ENCODE measurements at places on chromosomes 5 and 9. TPM values are rescaled to one million over a fixed set of nuclear protein-coding genes. Genes with fewer than 3 reads are reported as not detected.
A peak's percentile ranks its signal among the peaks of the same experiment; 100 is the strongest.

The KIF24 gene
- total RNA-seq = 5.0 TPM

The PPP3R2 gene
- total RNA-seq = not detected

DNA sequence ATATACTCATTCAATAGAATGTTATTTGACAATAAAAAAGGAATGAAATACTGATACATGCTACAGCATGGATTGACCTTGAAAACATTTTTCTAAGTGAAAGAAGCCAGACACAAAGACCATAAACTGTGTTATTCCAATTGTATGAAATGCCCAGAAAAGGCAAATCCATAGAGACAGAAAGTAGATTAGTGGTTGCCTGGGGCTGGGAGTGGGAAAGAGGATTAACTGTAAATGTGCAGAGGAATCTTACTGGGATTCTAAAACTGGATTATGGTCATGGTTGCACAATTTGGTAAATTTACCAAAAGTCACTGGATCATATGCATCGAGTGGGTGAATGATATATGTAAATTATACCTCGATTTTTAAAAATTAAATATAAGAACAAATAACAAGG lies 88.1 kb downstream of the GLIS3 start:
- DNase-seq = no peak

DNA sequence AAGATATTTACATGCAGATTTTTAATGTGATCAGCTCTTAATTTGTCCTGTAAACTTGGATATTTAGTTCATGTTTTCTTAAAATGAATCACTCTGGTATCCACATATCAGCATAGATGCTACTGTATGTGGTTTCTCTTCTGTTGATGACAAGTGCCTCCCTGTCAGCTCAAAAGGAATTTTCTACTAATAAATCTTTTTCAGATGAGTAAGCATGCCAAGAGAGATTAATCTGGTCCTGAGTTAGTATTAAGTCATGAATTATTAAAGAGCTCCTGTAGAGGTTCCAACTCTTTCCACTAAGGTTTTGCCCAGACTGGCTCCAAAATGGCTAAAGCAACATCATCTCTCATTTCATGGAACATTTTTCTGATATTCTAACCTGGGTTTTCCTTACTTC lies 129.2 kb downstream of the GOLPH3 start:
- DNase-seq = peak; percentile 93

DNA sequence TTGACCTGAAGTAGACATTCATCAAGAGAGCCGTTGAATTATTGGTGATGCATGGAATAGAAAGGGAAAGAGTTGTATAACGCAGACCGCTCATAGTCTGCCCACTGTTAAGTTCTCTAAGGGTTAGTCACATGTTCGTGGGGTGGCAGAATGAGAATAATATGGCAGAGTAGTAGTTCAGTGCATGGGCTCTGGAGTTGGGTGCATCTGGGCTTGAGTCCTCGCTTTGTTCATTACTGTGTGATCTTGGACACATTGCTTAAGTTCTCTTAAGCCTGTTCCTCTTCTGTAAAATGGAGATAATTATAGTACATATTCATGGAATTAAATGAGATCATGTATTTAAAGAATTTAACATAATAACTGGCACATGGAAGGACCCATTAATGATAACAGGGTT lies 23.6 kb downstream of the TNPO1 start:
- no peak for DNase-seq

GRCh38 chr5:44388321-44389089 lies 715 bp downstream of the FGF10 start:
- no peak for DNase-seq

DNA sequence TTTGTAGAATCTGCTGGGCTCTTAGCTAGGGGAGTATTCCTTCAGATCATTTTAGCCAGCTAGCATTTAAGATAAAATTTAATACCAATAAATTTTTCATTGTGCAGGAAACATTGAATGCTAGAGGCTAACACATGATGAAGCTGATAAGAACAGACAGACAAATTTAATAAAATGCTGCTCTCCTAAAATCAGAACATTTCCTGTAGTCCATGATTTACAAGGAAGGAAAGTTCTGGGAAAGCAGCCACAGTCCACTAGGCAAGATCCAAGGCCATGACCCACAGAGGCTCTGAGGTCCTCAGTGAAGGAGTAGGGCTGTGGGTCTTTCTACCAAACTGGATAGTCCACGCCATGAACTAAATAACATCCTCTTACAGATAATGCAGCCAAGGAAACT lies 253.0 kb downstream of the ICE1 start:
- no peak for DNase-seq

GRCh38 chr5:139273322-139273571 lies 20.3 kb upstream of the MATR3 start:
- DNase-seq = no peak

DNA sequence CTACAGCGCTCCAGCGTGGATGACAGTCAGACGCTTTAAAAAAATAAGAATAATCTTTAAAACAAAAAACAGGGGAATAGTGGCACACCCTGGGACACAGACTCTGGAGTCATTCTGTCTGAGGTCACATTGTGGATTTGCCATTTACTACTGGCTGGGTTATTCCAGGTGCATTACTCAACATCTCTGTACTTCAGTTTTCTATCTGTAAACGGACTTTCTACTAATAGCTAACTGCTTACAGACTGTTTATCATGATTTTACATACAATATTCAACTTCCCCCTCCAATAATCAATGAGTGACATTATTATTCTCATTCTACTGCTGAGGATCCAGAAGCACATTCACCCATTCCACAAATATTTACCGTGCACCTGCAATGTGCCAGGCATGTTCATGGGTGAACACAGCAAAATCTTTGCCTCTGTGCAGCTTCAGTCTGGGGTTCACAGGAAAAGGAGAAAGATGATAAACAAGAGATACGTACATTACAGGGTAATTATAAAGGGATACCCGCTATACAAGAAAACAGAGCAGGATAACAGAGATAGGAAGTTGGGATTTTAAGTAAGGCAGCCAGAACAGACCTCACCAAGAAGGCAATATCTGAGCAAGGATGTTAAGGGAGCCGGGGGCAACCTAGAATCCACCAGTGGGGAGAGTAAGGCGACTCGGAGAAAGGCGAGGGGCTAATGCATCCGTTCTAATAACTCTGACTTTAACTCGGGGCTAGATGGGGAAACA lies 984 bp upstream of the RAD23B start:
- no peak for DNase-seq

GRCh38 chr5:110150199-110150598 lies 460.5 kb downstream of the MAN2A1 start:
- DNase-seq = peak; percentile 28

DNA sequence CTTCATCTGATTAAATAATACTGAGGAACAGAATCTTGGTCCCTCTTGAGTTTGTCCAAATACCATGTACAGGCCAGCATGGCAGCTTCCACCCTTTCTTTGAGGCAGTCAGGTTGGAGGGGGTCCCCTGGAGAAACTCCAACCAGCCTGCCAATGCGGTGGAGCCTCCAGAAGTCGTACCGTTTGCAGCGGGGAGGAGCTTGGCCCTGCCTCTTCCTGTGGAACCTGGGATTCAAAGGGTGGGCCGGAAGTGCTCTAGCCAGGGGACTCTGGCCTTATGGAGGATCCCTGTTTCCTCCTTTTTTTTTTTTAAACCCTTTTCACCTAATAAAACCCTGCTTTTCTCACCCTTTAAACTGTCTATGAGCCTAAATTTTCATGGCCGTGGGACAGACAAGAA lies 216.3 kb upstream of the ZNF608 start:
- no peak for DNase-seq

DNA sequence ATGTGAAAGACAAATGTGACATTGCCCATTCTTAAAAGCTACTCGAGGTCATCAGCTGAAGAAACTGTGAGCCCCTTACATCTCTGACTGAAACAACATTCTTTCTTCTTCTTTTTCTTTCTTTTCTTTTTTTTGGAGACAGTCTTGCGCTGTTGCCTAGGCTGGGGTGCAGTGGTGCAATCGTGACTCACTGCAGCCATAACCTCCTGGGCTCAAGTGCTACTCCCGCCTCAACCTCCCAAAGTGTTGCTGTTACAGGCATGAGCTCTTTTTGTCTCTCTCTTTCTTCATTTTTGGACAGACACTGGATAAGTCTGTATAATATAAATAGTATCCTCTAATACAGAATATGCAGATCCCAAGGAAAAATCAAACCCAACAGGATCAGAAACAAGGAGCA lies 263.7 kb upstream of the KLF9 start:
- DNase-seq = no peak

- no peak for DNase-seq
Measured at GRCh38 chr9:16729651-16730050, 140.8 kb downstream of the BNC2 start.
